SJSA1 (cell line): ENCODE measurements at places on chromosomes 3 and 15. TPM values are rescaled to one million over a fixed set of nuclear protein-coding genes. Genes with fewer than 3 reads are reported as not detected.

GRCh38 chr3:185687271-185687878 lies 101.3 kb downstream of the SENP2 start:
- no peak overlapping the region for H3K4me3 ChIP-seq
- no peak overlapping the region for H3K27ac ChIP-seq
- H3K27me3 ChIP-seq: no peaks in the 10 kb centered on the region
- H3K36me3 ChIP-seq: peaks cover 70% of the 10 kb centered on the region
- peaks cover 20% of the 10 kb centered on the region for H3K4me1 ChIP-seq

DNA sequence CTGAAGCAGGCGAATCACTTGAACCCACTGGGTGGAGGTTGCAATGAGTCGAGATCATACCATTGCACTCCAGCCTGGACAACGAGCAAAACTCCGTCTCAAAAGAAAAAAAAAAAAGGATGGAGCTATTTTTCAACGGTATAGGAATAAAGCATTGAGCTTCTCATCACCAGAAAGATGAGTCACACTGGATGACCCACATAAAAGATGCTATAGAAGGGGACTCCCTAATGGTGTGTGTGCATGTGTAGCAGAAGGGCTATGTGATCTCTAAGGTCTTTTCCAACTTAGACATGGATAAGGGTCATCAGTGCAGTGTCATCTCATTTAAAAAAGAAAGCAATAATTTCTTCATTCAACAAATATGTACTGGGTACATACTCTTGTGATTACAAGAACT lies 476.0 kb downstream of the MFSD1 start:
- H3K36me3 ChIP-seq: no peaks in the 10 kb centered on the region
- H3K4me3 ChIP-seq: no peak overlapping the region
- H3K27ac ChIP-seq: no peak overlapping the region
- no peak for DNase-seq

DNA sequence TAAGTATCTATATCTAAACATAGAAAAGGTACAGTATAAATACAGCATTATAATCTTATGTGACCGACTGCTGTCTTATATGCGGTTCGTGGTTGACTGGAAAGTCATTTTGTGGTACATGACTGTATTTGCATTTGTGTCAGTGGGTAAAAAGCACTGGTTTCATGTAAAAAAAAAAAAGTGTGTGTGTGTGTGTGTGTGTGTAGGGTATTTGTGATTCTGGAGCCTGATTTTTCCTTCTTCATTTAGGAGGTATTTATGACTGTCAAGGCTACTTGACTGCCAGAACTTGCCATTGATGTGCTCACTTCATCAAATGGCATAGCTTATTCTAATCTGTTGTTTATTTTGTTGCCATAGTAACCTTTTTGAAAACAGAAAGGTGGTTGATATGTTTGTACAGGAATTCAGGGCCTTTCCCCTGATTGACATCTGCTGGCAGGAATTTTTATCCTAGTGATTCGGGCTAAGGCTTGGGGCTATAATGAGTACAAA lies 63.2 kb downstream of the AKAP13 start:
- H3K4me3 ChIP-seq: no peak overlapping the region
- H3K27me3 ChIP-seq: no peaks in the 10 kb centered on the region
- DNase-seq: peak; percentile 52

DNA sequence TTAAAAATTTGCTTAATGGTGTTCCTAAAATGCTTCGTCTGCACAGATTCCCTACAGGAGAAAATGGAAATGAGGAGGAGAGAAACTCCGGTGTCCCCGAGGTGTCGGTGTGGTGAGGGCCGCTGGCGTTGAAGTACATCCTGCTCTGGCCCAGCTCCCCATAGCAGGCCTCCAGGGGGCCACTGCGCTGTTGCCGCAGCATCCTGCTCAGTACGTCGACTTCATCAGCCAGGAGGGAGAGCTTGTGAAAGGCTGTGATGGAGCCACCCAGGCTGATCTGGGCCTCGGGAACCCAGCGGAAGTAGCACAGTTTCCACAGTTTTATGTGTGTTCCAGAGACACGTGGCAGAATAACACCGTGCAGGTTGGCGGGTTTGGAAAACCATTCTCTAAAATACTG lies 37.8 kb downstream of the FAN1 start:
- no peak overlapping the region for H3K4me3 ChIP-seq
- H3K27me3 ChIP-seq: no peaks in the 10 kb centered on the region
- no peak overlapping the region for H3K27ac ChIP-seq
- peaks cover 97% of the 10 kb centered on the region for H3K36me3 ChIP-seq
- no peaks in the 10 kb centered on the region for H3K4me1 ChIP-seq

- no peak overlapping the region for H3K27ac ChIP-seq
- H3K4me1 ChIP-seq: no peaks in the 10 kb centered on the region
- DNase-seq: no peak
These were observed 634.0 kb downstream of the OTOL1 start for GRCh38 chr3:162130582-162130981.

DNA sequence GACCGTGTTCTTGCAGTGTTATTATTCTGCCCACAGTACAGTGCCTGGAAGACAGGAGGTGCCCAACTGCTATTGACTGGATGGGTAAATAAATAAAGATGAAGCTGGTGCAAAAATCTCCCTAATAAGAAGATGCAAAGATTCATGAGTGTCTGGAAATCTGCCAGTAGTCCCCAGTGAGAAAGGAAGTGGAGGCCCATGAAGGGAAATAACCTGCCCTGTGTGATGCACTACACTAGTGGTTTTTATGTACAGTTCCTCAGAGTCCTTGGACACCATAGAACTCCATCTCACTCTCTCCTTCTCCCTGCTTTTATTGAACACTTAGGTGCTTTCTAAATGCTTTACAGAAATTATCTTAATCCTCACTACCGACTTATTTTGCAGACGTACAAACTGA lies 8.3 kb upstream of the SUCLG2 start:
- H3K36me3 ChIP-seq: no peaks in the 10 kb centered on the region
- H3K27me3 ChIP-seq: no peaks in the 10 kb centered on the region
- H3K4me3 ChIP-seq: no peak overlapping the region

- no peak overlapping the region for H3K4me3 ChIP-seq
- H3K4me1 ChIP-seq: no peaks in the 10 kb centered on the region
- H3K36me3 ChIP-seq: no peaks in the 10 kb centered on the region
- H3K27me3 ChIP-seq: no peaks in the 10 kb centered on the region
- no peak overlapping the region for H3K27ac ChIP-seq
These were observed 135.7 kb upstream of the RAD18 start for GRCh38 chr3:9098716-9099675.

DNA sequence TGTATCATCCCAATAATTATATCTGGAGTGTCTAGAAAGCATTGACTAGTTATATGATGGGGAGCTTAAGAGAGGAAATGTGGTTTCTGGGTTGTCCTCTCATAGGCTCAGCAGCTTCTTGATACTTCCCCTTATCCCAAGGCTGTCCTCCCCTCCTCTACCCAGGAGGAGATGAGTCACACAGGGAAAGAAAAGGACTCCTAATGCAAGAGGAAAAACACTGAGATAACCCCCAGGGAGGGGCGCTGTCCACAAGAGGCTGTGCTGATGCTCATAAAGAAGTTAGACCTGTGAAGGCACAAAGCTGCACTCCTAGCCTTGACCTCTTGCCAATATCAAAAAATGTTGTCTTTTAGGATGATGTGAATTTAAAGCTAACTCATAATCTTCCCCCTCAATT lies 28.8 kb upstream of the GYG1 start:
- no peak overlapping the region for H3K27ac ChIP-seq
- no peaks in the 10 kb centered on the region for H3K36me3 ChIP-seq
- H3K4me1 ChIP-seq: no peaks in the 10 kb centered on the region

- peaks cover 17% of the 10 kb centered on the region for H3K4me1 ChIP-seq
- no peaks in the 10 kb centered on the region for H3K27me3 ChIP-seq
- DNase-seq: no peak
- H3K4me3 ChIP-seq: no peak overlapping the region
- H3K36me3 ChIP-seq: no peaks in the 10 kb centered on the region
These were observed 78.4 kb downstream of the CCR1 start for GRCh38 chr3:46129588-46130272.

DNA sequence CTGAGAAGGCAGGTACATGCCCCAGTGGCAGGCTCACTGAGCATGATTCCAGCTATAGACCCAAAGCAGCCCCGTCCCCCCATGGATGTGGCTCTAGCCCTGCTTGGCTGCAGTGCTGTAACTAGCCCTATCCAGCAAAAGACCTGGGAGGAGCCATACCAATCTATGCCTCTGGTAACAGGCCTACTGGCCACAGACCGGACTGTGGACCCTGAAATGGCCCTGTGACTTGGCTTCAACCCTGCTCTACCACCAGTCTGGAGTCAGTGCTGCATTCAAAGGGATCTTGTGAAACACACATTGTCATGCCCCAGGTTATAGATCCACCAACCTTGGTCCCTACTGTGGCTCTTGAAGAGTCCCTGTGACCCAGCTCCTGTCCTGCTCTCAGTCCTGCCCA lies 46.7 kb downstream of the OXSM start:
- H3K27ac ChIP-seq: no peak overlapping the region
- no peaks in the 10 kb centered on the region for H3K4me1 ChIP-seq
- H3K4me3 ChIP-seq: no peak overlapping the region
- H3K36me3 ChIP-seq: no peaks in the 10 kb centered on the region

DNA sequence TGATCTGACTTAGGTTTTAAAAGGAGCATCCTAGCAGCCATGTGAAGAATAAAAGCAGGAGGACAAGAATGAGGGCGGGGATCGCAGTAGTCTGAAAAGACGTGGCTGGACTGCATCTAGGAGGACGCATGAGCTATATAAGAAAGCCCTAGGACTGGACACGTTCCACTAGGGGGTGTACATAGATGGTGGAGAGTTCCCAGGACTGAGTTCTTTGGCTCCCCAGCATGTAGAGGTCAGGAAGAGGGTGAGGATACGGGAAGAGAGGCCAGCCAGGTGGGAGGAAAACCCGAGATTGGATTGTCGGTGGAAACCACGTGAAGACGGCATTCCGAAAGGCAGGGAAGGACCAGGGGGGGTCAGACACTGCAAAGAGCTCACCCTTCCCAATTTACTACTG lies 64.2 kb upstream of the CFAP161 start:
- H3K27ac ChIP-seq: no peak overlapping the region
- no peaks in the 10 kb centered on the region for H3K4me1 ChIP-seq
- no peaks in the 10 kb centered on the region for H3K27me3 ChIP-seq
- no peak overlapping the region for H3K4me3 ChIP-seq
- no peak for DNase-seq
- no peaks in the 10 kb centered on the region for H3K36me3 ChIP-seq

DNA sequence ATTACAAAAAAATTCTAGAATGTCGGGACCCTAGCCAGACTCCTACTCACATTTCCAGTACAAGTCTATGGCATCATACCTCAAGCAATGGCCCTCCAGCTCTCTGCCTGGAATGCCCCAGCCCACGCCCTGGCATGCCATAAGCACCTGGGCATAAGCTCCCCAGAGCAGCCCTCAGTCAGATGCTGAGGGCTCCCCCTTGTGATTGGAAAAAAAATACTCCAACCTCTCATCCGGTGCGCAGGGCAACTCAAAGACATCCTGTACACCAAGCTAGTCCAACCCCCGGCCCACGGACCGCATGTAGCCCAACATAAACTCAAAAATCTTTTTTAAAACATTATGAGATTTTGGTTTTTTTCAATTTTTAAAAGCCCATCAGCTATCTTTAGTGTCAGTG lies 115.4 kb downstream of the NEK10 start:
- no peak overlapping the region for H3K27ac ChIP-seq
- H3K36me3 ChIP-seq: no peaks in the 10 kb centered on the region
- peak; percentile 47 for DNase-seq
- no peaks in the 10 kb centered on the region for H3K4me1 ChIP-seq
- H3K27me3 ChIP-seq: no peaks in the 10 kb centered on the region

GRCh38 chr3:58065700-58066167 lies 57.5 kb downstream of the FLNB start:
- peak overlapping the region; percentile 8; the same call in 1 of the 2 replicates for H3K27ac ChIP-seq
- H3K4me1 ChIP-seq: peaks cover 73% of the 10 kb centered on the region
- H3K4me3 ChIP-seq: no peak overlapping the region
- no peaks in the 10 kb centered on the region for H3K27me3 ChIP-seq
- DNase-seq: no peak

- H3K27ac ChIP-seq: no peak overlapping the region
- H3K36me3 ChIP-seq: no peaks in the 10 kb centered on the region
- H3K4me1 ChIP-seq: no peaks in the 10 kb centered on the region
- no peaks in the 10 kb centered on the region for H3K27me3 ChIP-seq
- no peak for DNase-seq
These were observed 6.3 kb upstream of the ATP1B3 start for GRCh38 chr3:141870091-141870687.

DNA sequence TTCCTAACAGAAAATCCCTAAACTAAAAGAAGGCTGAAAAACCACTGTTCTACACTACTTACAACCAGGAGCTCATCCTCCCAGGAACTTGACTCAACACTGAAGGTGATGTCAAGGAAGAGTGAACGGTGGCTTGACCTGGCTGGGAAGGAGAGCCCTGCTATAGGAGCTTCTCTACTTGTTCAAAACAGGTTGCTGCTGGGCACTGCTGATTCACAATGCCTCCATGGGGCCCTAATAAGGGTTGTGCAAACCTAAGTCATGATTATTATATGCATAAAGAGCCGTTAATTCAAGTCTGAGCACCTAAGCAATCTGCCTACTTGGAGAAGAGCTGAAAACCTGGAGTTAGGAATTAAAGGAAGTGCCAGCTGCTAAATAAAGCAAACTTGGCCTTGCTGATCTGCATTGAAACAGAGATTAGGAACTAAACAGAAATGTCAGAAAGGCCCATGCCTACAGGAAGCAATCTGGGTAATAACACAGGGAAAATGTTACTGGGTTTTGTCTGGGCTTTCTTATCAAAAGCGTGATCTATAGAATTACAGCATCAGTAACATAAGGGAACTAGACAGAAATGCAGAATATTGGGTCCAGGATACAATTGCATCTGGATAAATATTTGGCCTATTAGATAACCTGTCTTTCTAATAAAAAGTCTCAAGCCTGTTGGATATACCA lies 243.2 kb downstream of the NEK10 start:
- no peaks in the 10 kb centered on the region for H3K4me1 ChIP-seq
- DNase-seq: no peak
- H3K36me3 ChIP-seq: no peaks in the 10 kb centered on the region
- no peak overlapping the region for H3K4me3 ChIP-seq
- no peak overlapping the region for H3K27ac ChIP-seq
- H3K27me3 ChIP-seq: no peaks in the 10 kb centered on the region

- no peaks in the 10 kb centered on the region for H3K36me3 ChIP-seq
- no peak overlapping the region for H3K4me3 ChIP-seq
- H3K27me3 ChIP-seq: no peaks in the 10 kb centered on the region
These were observed 1369.9 kb downstream of the SI start for GRCh38 chr3:163708428-163708827.

DNA sequence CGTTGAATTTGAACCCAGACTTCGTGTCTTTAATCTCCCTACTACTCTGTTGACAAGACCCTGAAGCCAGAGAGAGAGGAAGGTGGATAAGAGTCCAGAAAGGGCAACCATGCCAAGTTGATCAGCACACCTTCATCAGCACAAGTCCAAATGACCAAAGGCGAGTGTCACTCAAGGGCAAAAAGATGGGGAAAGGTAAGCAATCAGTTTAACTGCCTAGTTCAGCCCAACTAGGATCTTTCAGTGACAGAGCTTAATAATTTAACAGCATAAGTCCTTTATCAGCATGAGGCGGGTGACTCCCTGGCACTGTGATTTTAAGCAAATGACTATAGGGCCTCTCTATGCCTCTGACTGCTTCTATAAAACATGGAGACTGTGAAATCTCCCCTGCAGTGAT lies 6.2 kb downstream of the SUCLG2 start:
- no peak for DNase-seq
- peak overlapping the region; percentile 75 for H3K27ac ChIP-seq
- no peaks in the 10 kb centered on the region for H3K27me3 ChIP-seq
- peaks cover 33% of the 10 kb centered on the region for H3K36me3 ChIP-seq
- H3K4me3 ChIP-seq: no peak overlapping the region

GRCh38 chr3:98690876-98691275 lies 72.3 kb upstream of the ST3GAL6 start:
- H3K36me3 ChIP-seq: no peaks in the 10 kb centered on the region
- no peak for DNase-seq
- H3K27ac ChIP-seq: no peak overlapping the region
- H3K4me1 ChIP-seq: no peaks in the 10 kb centered on the region
- H3K27me3 ChIP-seq: no peaks in the 10 kb centered on the region
- H3K4me3 ChIP-seq: no peak overlapping the region

EFCAB12 gene
- total RNA-seq: 0.03 TPM in 1 of 2 replicates, not detected in the other

PATL2 gene
- total RNA-seq: 0.19 and 0.29 TPM in 2 replicates

FILIP1L gene
- total RNA-seq: 17.4 and 27.0 TPM in 2 replicates

SHQ1 gene
- 23.4 and 54.8 TPM in 2 replicates for total RNA-seq
